AG04450 (cell line): ENCODE measurements at places on chromosomes 1 and 21. TPM values are rescaled to one million over a fixed set of nuclear protein-coding genes. Genes with fewer than 3 reads are reported as not detected.

GRCh38 chr21:38950435-38951094 is 144.8 kb downstream of the ETS2 start:
- DNase-seq: no peak

- no peak for DNase-seq
Measured at GRCh38 chr1:116949213-116949985, 39.7 kb downstream of the PTGFRN start.

Gene MDM4
- polyA plus RNA-seq: 16.3 and 21.4 TPM in 2 replicates

Gene KCNJ10
- not detected in 2 replicates for polyA plus RNA-seq

GRCh38 chr1:39573736-39574624 is 2.6 kb downstream of the PABPC4 start:
- no peak for DNase-seq

Gene MMP23B
- 4.9 and 7.1 TPM in 2 replicates for polyA plus RNA-seq

Gene MYCL
- 0.66 and 0.77 TPM in 2 replicates for polyA plus RNA-seq

DNA sequence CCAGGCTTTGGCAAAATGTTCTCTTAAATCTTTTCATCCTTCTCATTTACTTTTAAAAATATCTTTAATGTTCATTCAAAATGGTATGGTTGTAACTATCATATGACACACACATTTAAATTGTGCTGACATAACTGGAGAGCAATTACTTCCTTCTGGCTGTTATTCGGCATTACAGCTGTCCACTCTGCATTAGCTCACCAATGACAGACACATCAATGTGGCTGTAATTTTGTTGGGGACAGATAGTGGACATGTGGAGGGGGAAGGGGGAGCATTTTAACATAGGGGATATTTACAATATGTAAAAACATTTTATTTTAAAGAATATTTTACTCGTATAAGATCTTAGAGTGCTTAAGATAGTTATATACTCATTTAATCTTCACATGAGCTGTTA is 319.8 kb downstream of the HMCN1 start:
- DNase-seq: no peak
